ENCODE measurements at places on chromosomes 2 and 18.

DNA sequence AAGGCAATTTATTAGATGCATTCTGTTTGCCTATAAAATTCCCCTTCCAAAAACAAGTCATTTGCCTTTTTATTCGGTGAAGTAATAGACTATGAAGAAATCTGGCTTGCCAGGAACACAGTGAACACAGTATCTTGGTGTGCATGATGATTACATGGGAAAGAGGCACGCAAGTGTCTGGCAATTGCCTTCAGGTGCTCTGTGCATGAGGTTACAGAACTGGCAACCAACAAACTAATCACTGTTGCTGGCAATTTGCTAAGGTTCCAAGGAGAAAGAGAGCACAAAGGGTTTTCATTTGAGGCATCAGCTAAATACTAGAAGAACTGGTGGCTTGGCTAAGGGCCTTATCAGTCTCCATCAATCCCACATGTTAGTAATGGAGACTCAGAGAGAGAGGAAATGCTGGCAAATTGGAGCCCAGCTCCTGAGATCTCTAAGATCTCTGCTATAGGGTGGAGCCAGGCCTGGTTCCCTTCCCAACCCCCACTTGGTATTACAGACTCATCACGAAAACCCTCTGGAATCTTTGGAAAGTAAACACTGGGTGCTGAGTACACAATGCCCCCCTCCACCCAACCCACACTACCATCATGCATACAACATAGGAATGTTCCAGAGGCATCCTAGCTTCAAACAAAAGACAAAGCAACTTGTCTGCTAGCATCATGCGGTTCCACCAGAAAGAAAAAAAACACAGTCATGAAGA lies 10.4 kb downstream of the RNF152 start:
- no peak for DNase-seq

DNA sequence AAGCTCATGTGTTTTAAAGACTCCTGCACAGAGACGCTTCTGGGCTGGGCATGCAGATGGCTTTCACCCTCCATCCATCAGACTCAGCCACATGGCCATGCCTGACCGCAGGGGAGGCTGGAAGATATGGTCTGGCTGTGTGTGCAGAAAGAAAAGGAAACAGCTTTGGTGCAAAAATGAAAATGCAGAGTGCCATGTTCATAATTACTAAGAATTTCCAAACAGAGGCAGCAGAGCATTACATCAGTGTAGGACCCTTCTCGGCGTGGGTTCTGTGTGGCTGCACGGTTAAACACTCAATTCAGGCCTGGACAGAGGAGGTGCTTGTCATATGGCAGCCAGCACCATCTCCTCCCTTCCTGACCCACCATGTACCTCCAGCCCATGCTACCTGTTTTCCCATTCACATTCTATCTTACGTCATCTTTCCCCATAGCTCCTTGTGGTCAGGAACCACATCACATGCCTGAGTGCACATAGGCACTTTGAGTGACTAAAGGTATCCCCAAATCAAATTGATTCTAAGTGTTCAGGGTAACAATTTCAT lies 200.3 kb upstream of the ID2 start:
- DNase-seq = peak; percentile 40

DNA sequence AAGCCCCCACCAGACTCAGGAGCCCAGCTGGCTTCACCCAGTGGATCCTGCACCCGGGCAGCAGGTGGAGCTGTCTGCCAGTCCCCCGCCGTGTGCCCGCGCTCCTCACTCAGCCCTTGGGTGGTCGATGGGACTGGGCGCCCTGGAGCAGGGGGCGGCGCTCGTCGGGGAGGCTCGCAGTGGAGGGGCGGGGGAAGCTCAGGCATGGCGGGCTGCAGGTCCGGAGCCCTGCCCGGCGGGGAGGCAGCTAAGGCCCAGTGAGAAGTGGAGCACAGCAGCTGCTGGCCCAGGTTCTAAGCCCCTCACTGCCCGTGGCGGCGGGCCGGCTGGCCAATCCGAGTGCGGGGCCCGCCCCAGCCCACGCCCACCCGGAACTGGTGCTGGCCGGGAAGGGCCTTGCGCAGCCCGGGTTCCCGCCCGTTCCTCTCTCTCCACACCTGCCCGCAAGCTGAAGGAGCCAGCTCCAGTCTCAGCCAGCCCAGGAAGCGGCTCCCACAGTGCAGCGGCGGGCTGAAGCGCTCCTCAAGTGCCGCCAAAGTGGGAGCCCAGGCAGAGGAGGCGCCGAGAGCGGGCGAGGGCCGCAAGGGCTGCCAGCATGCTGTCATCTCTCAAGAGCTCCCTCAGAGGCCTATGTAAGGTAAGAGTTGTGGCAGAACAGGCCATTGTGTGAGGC lies 1307.8 kb upstream of the TMEFF2 start:
- no peak for DNase-seq

DNA sequence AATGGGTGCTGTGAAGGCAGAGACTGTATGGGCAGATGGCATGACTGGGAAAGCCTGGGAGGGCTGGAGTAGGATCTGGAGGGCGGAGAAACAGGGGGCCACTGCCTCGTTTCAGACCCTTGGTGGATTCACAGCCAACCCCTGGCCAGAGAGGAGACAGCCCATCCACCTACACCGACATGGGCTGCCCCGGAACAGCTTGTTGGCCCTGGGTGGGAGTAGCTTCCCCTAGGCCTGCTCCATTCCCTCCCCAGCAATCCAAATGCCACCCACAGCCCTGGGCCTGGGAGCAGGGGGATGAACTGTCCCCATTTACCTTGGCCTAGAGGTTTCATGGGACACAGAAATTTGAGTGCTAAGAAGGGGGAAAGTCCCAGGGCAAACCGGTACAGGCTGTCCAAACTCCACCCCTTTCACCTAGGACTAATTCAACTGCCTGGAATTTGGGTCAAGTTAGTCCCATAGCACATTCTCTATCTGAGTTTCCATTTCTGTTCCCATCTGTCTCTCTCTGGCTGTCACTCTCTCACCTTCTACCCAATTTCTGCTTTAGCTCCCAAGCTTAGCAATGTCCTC lies 37.0 kb downstream of the LBH start:
- no peak for DNase-seq

- DNase-seq = no peak
Measured at GRCh38 chr2:210302326-210302725, 12.6 kb downstream of the MYL1 start.

DNA sequence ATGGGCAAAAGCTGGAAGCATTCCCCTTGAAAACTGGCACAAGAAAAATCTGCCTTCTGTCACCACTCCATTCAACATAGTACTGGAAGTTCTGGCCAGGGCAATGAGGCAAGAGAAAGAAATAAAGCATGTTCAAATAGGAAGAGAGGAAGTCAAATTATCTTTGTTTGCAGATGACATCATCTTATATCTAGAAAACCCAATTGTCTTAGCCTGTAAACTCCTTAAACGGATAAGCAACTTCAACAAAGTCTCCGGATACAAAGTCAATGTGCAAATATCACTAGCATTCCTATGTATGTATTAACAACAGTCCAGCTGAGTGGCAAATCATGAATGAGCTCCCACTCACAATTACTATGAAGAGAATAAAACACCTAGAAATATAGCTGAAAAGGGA lies 1579.3 kb downstream of the SUCLG1 start:
- DNase-seq = no peak

GRCh38 chr2:176085861-176086771 lies 2.4 kb upstream of the EVX2 start:
- no peak for DNase-seq

DNA sequence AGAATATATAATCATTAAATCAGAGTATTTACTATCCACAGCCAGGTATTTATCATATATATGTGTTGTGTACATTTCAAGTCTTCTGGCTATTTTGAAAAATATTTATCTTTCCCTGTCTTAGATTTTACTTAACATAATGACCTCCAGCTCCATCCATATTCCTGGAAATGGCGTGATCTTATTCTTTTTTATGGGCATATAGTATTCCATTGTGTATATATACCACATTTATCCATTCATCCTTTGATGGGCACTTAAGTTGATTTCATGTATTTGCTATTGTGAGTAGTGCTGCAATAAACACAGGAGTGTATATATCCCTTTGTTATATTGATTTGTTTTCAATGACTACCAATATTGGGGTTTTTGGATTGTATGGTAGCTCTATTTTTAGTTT lies 6.6 kb downstream of the GCC2 start:
- no peak for DNase-seq

GRCh38 chr2:172928756-172929155 lies 146.9 kb upstream of the MAP3K20 start:
- DNase-seq = no peak

GRCh38 chr2:173792166-173792565 lies 173.0 kb downstream of the SP3 start:
- DNase-seq = no peak

GRCh38 chr2:43227830-43228281 lies 1.4 kb upstream of the ZFP36L2 start:
- DNase-seq = no peak

- no peak for DNase-seq
Measured at GRCh38 chr2:223901854-223902253, 43.3 kb downstream of the WDFY1 start.

DNA sequence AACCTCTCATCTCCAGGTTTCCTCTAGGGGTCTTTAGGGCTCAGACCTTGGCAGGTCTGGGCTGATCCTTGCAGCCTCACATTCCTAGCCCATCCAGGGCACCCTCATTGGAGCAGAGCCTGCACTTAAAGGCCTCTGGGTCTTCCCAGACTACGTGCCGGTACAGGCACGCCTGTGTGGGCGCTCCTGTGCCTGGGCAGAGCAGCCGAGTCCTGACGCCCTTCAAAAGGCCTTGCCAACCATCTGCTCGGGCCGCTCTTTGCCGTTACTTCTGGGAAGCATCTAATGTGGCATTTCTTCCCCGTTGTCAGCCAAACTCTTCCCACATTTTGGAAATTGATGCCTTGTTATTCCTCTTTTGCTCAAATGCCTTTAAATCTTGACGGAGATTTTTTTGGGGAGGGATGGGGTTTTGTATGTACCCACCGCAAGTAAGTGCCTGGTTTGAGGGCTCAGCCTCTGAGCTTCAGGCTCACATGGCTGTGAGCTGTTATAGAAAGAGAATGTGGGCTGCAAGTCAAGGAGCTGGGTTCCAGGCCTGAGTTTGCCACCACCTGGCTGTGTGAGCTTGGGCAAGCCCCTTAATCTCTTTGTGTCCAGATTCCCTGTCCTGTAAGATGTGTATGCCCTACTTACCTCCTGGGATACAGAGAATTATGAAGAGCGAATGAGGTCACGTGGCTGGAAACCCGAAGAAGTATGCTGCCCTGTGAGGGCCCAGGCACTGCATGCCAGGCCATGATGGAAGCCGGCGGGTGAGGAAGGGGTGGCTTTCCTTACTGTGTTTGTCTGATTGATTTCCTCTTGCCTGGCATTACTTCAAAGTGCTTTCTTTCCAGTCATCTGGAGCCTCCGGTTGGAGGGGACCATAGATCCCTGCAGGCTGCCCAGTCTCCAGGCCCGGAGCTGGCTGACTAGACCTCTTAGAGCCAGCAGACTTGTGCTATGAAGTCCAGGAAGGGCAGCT lies 20.6 kb downstream of the EHD3 start:
- no peak for DNase-seq

GRCh38 chr2:49677227-49677626 lies 522.9 kb upstream of the FSHR start:
- DNase-seq = no peak

DNA sequence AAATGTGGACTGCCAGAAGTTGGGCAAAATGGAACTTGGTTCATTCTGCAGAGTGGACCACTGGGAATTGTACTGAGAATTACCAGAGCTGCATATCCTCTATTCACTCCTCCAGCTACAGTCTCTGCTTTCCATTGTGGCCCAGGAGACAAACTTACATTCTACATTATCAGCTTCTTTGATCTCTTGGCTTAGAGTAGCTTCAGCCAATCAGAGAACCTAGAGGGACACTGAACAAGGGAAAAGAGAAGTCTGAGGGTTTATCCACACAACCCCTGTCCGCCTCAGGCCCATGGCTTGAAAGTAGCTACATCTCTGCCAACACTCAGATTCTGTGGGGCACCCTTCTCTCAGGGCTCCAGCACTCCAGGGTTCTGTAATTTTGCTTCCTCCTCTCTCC lies 251.1 kb downstream of the TRIB2 start:
- DNase-seq = no peak

GRCh38 chr2:220279840-220280239 lies 652.4 kb downstream of the SLC4A3 start:
- DNase-seq = no peak

DNA sequence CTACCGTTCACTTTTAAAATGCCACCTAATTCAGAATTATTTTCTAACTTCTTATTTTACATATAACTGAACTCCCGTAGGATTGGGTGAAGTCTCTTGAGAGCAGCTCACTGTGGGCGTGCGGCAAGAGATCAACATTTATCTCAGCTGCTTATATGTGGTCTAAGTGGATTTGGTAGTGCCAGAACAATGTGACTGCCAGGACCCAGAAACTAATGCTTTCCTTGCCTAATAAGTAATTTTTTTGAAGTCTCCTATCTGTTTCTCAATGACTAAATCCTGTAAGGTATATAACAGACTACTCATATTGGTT lies 11.2 kb upstream of the NFE2L2 start:
- no peak for DNase-seq

- no peak for DNase-seq
Measured at GRCh38 chr2:107808959-107809358, 17.7 kb upstream of the RGPD4 start.

- DNase-seq = no peak
Measured at GRCh38 chr2:145339646-145340045, 819.7 kb upstream of the ZEB2 start.

DNA sequence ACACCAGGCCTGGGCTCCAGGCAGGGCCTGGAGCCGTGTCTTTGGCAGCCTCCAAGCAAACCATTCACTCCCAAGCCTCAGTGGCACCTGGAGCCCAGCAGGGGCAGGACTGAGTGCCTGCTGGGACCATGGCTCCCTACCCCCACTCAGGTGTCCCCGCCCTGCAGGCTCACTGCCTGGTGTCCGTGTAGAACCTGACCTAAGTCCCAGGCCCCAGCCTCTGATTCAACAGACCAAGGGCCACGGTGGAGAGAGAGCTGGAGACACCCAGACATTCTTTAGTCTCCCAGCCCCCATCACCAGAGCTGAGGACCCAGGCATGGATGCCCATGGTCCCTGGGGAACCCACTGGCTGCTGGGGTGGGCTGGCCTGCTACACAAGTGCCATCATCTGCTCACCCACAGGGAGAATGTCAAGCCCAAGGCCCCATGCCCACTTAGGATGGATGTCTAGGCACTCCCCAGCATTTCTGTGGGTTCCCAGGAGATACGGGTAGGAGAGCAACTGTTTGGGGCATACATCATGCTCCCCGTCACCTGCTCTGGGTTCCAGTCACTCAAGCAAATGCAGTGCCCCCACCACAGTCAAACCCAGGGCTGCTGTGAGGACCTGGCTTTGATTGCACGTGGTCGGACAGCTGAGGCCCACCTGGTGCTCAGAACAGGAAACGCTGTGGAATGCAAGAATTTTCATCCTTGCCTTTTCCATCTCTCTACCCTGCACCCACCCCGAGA lies 42.9 kb upstream of the ATG16L1 start:
- no peak for DNase-seq

- DNase-seq = no peak
Measured at GRCh38 chr18:57428221-57429150, 6.7 kb upstream of the ONECUT2 start.

- DNase-seq = no peak
Measured at GRCh38 chr2:66334237-66335029, 100.5 kb upstream of the MEIS1 start.
